ENCODE measurements at places on chromosomes 4 and X.
A peak's percentile ranks its signal among the peaks of the same experiment; 100 is the strongest.

DNA sequence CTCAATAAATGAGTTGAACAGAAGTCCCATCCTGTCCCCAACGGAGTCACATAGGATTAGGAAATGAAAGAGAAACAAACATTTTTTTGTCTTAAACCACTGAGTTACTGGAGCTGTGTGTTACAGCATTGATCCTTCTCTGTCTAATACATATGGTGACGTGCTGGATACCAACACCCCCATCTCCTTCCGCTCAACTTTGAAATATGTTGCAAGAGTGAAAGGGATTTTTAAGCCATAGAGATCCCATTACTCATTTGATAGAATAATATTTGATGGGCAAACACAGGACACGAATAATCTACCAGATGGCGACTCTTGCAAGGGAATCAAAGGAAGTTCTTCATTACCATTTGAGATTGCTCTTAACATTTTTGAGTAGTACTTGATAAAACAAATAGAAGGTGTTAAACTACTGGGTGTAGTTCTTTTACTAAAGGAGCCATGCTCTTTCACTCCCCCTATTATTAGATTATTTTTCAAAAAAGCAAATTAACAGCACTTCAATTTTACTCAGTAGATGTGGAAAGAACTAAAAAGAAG lies 140.5 kb downstream of the PACRGL start:
- DNase-seq: no peak

DNA sequence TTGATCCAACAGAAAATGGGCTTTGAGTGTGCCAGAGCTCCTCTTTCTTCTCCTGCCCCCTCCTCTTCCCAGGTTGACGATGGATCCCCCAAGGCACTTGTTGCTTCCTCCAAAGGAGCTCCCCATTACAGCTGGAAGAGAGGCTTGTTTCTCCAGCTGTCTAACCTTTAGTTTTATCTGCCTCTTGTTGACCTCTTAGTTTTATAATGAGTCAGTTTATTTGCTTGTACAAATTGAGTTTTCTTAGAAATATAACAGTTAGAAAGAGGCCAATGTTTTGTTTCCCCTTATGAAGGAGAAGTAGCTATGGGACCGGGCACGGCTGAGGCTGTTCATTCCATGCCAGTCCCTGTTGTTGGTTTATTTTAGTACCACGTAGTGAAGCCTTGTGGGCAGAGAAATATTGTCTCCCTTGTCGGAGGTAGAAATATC lies 158.2 kb downstream of the SPRY1 start:
- DNase-seq: no peak

- DNase-seq: peak; percentile 85
Measured at GRCh38 chrX:75229774-75230173, 44.1 kb upstream of the UPRT start.

GRCh38 chrX:13697455-13697854 lies 8.5 kb downstream of the RAB9A start:
- DNase-seq: no peak

DNA sequence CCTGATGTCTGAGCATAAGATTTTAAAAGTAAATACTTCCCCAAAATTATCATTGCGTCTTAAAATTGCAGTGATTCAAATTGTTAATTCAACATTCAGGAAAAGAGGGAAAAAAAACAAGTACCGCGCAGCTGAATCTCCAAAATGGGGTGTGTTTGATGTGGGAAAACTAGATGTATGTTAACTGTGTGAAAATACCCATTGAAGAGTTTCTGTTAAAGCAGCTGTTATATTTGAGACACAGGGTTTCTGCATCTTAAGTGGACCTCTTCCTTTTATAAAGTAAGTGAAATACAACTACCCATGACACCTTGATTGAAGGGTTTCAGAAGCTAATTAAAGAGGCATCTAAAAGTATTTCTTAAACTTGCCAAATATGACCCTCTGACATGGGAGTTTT lies 1186.1 kb downstream of the NLGN4X start:
- DNase-seq: no peak

DNA sequence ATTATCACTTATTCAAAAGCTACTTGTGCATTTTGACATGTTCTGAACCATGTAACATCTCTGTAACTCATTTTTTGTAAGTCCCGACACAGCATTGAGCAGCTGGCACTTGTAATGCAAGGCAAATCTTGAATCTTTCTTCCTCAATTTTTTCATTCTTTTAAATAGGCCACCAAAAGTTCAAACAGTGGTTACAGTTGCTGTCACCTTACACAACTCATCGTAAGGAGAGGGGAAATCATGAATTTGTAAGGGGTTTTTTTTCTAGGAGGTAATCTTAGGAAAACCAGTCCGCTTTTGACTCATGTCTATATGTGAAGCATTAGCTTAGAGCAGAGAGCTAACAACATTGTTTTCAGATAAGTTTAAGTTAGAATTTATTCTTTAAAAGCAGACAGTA lies 124.5 kb downstream of the PDLIM5 start:
- no peak for DNase-seq

GRCh38 chr4:138911909-138912703 lies 103.5 kb upstream of the NOCT start:
- DNase-seq: no peak

DNA sequence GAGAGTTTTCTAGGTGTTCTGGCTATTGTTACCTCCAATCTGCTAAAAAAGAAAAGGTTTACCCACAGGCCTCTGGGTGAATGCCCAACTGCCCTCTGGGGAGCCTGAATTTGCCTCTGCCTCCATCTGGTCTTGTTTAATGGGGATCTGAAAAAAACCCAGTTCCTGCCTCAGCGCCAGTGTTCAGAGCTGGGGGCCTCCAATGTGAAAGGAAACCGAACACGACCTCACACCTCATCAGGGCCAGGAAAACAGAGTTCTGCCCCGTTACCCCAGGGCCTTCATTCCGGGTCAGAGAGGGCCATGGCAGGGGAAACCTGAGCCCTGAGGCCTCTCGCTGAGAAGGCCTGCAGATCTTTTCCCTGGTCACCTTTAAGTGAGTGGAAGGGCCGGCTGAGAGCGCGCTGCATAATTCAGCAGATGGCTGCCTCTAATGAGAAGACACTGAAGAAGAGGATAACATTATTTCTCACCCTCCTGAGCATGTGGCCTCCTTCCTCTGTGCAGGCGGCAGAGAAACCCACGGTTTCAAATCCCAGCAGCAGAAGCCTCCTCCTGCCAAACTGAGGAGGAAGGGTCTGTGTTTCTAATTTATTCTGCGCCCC lies 6.8 kb downstream of the SEPTIN6 start:
- DNase-seq: peak; percentile 72

DNA sequence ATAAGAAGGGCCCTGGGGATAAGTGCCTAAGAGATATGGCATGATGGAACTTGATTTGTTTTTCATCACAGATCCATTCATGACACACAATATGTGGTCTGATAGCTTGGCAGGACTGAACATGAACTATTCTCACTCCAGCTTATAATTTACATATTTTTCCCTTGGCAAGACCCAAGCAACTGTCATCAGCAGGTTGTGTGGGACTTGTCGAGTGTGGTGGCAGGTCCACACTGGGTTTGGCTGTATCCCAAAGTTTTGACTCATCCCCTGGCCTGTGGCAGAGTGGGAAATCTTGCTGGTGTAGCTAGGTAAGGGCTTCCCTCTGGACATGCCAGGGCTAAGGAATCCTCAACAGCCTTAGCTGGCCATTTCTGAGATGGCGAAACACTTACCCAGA lies 81.0 kb upstream of the STIM2 start:
- no peak for DNase-seq
